Stimulated activated CD8-positive, alpha-beta memory T cell treated with anti-CD3 and anti-CD28 coated beads, Interleukin-4, amount 100 ng/mL, for 1 hour (primary cell): ENCODE measurements at places on chromosomes 6 and 20.

- DNase-seq, result no peak
Measured at GRCh38 chr6:125251516-125252220, 50.1 kb downstream of the HDDC2 start.

DNA sequence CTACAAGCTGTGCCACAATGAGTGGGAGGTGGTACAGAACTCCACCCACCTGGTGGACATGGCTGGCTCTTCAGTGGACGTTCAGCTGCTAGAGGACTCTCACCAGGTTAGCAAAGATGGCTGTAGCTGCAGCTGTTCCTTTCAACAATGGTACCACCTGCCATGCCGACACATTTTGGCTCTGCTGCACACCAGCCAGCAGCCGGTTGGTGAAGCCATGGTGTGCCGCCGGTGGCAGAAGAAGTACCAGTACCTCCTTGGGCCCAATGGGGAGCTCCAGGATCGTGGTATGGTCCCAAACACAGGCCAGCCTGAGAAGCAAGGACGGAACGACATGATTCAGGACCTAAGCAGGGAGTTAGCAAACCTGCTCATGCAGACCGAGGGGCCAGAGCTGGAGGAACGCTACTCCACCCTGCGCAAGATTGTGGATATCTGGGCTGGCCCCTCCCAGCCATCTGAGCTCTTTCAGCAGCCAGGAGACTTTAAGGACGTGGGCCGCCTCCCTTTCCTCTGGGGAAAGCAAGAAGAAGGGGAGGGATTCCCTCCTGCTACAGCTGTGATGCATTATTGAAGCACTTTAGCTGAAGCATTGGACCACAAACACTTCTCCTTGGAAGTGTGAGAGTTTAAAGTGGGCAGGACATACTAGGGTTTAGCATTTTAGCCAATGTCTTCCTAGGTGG, 2.8 kb upstream of the ZSWIM1 start:
- DNase-seq, result no peak

DNA sequence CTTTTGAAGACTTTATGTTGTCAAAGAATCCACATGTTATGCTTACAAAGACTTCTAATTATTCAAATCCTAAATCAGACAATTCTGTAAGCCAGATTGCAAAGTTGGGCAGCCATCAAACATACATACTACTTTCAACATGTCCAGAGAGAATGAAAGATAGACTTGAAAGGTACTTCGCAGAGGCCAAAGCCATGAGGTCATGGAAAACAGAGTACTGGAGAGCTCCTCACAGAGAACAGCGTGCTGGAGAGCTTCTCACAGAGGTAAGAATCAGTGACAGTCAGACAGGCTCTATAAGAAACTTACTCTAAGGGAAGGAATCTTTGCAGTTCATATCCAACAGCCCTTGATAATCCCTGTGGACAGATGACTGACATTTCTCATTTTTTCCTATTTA, 400.2 kb downstream of the GJA1 start:
- no peak for DNase-seq

- no peak for DNase-seq
Measured at GRCh38 chr6:129575378-129576118, 134.4 kb downstream of the ARHGAP18 start.
